ENCODE measurements at places on chromosomes 6 and 20. TPM values are rescaled to one million over a fixed set of nuclear protein-coding genes. Genes with fewer than 3 reads are reported as not detected.
A peak's percentile ranks its signal among the peaks of the same experiment; 100 is the strongest.

HLA-DQB1 gene
- total RNA-seq, result not detected

LY6G6C gene
- not detected for total RNA-seq

CGA gene
- 6.3 TPM for total RNA-seq

SLC17A4 gene
- not detected for total RNA-seq

DNA sequence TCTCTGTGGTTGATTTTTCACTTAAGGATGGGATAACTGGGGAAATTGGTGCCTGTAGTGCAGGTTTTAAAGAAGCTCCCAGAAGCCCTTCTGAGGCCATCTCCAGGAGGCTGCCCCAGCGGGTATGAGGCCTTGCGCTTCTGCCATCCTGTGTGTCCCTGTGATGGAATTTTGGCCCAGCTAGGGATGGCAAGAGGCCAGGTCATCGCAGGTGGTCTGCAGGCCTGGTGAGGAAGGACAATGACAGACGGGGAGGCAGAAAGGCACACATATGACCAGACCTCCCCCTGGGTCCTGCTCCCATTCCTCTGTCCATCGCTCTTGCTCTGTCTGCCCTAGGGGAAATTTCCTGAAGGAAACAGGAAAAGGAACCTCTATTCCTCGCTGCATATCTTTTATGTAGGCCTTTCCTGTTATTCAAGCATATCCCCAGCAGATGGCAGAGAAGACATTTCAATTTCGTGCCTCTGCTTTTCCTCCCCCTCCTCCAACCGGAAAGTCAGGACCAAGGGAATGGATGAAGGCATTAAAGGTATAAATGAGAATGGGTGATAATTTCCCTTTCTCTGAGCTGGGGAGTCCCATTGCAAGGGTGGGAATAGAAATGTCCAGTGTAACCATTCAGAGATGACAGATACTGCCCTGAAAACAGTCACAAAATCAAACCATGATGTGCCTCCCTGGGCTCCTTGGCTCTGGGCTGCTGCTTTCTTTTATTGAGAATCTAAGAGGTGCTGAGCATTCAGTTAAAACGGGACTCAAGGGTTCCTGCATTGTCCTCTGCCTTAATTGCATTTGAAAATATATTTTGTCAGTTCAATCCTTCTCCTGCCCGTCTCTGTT lies 17.6 kb upstream of the HLA-F start:
- H3K4me3 ChIP-seq, result no peak overlapping the region
- no peak overlapping the region for H3K27ac ChIP-seq
- peaks cover 17% of the 10 kb centered on the region for H3K27me3 ChIP-seq
- peak; percentile 72 for DNase-seq

GRCh38 chr6:156545931-156546330 lies 231.2 kb upstream of the ARID1B start:
- no peaks in the 10 kb centered on the region for H3K36me3 ChIP-seq
- H3K4me3 ChIP-seq, result no peak overlapping the region
- H3K4me1 ChIP-seq, result no peaks in the 10 kb centered on the region
- no peaks in the 10 kb centered on the region for H3K27me3 ChIP-seq

DNA sequence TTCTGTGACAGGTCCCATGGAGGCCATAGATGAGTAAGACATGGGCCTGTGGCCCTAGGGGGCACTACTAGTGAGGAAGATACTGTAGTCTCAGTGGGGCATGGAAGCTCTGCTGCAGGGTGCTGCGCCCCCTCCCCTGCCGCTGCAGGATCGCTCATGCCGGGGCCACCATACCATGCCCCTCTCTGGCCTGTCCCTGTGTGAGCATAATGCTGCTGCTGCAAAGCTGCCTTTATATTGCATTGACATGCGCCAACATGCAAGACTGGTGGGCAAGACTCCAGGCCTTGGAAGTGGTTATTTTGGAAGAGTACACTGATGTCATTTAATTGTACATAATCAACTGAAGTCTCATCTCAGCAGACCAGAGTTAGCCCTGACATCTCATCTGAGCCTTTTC lies 60.0 kb downstream of the TOX2 start:
- no peaks in the 10 kb centered on the region for H3K27me3 ChIP-seq
- DNase-seq, result no peak
- H3K27ac ChIP-seq, result peak overlapping the region; percentile 80

DNA sequence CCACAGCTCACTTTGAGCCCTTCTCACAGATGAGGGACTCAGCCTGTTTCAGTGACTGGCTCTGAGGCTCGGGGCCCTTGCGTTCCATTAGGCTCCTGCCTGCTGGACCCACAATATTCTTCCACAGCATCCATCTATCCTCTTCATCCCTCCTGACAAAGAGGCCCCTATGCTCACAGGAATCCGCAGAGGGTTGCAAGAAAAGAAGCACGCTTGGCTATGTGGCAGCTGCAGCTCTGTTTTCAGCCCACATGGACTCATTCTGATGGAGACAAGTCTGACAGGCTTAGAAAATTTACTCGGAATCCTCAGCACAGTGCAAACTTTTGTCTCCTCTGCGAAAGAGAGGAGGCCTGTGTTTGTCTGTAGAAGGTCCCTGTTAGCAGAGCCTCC lies 207.5 kb downstream of the SYNDIG1 start:
- no peak for DNase-seq
- H3K4me3 ChIP-seq, result no peak overlapping the region
- H3K36me3 ChIP-seq, result no peaks in the 10 kb centered on the region
- no peak overlapping the region for H3K27ac ChIP-seq
- no peaks in the 10 kb centered on the region for H3K27me3 ChIP-seq

DNA sequence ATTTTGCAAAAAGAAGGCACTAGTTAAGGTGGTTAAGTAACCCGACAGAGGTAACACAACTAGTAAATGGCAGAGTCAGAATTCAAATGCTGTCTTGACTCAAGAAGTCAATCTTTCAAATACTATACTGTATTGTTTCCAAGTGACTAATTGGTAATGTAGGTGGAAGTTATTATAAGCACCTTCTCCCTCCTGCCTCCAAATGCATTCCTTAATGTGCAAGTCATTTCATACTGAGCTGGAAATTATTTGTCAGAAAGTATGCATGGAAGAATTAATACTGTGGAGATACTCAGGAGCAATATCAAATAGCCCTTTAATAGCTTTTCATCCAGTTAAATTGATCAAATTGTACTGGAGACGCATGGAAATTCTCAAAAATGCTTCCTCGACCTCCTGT lies 579.1 kb downstream of the DOK5 start:
- H3K4me3 ChIP-seq, result no peak overlapping the region
- H3K4me1 ChIP-seq, result no peaks in the 10 kb centered on the region
- H3K36me3 ChIP-seq, result no peaks in the 10 kb centered on the region
- DNase-seq, result no peak
- no peaks in the 10 kb centered on the region for H3K27me3 ChIP-seq
- no peak overlapping the region for H3K27ac ChIP-seq
